ENCODE measurements at places on chromosomes 11 and 22.

GRCh38 chr22:45424241-45424731 is 10.8 kb downstream of the RIBC2 start:
- no peak for DNase-seq

DNA sequence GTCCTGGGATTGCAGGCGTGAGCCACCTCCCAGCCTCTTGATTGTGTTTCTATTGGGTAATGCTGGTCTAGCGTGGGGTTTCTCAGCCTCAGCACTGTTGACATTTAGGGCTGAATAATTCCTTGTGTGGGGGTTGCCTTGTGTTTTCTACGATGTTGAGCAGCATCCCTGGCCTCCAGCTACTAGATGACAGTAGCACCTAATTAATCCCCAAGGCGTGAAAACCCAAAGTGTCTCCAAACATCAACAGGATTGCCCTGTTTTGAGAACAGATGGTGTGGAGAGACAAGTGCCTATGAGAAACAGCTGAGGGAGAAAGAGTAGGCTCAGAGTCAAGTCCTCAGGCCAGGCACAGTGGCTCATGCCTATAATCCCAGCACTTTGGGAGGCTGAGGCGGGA is 67.2 kb downstream of the SGSM1 start:
- no peak for DNase-seq

- DNase-seq = no peak
These were observed 1318.9 kb downstream of the LRRC4C start for GRCh38 chr11:40140560-40140959.

DNA sequence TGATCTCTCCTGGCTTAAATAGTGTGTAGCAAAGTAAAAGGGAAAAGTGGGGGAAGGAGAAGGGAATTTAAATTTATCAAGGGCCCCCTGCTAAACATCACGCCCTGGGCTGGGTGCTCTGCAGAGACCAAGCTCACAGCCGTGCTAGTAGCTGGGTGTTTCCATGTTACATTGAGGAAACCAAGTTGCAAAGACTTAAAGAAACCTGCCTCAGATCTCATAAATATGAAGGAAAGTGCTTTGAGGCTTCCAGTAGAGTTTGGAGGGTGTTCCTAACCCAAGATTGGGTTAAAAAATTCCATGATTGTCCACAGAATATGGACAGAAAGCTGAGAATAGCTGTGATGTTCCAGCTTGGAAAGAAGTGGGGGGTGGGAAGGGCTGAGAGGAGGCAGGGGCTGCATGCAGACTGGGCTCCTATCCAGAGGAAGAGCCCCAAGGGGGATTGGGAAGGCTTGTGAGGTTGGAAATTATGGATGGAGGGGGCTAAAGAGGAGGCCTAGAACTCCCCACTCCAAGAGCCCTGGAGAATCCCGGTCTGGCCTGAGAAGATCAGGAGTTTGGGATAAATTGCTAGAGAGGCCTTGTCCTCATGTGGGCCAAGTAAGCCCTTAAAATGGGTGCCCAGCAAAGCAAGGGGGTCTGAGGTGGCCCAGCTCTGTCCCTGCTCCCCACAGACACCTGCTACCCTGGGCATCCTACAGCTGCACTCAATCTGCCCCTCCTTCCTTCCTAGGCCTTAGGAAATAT is 25.0 kb upstream of the OAF start:
- no peak for DNase-seq

- DNase-seq = no peak
These were observed 27.3 kb upstream of the ELF5 start for GRCh38 chr11:34540870-34541269.

DNA sequence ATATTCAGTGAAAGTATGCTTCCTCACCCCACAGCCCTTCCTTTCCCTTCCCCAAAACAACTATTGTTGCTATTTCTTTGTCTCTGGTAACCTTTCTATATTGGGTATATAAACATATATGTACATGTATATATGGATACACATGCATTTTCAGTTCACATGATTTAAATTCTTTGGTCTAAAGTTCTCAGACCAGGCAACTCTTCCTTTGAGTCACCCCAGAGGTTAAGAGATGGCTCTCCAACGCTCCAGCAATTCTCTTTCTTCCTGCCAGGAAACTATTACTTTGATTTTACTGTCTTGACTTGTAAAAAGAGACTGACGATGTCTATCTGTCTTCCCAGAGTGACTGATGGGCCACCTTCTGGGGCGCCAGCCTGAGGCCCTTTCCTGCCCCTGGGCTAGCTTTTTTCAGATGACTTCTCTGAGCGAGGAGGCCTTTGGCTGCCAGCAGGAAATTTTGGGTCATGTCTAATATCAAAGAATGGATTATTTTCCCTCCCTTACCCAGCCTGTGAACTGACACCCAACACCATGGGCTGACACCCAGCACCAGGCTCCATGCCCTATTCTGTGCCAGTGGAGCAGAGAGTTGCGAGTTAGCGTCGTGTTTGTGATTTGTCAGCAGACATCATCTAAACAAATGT is 14.4 kb upstream of the ST3GAL4 start:
- DNase-seq = no peak

DNA sequence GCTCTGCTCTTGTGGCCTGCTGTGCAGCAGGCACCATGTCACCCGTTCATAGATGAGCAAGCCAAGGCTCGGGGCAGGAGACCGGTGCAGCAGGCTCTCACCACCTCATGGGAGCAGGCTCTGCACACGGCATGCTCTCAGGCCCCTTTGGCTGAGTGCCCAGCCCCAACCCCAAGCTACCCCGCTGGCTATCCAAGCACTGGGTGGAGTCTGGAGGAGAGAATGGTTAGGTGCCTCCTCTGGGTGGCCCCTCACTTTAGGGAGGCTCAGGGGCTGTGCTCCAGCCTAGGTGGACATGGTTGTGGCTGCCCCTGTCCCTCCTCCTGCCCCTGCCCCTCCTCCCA is 199.9 kb downstream of the IGLL1 start:
- no peak for DNase-seq

DNA sequence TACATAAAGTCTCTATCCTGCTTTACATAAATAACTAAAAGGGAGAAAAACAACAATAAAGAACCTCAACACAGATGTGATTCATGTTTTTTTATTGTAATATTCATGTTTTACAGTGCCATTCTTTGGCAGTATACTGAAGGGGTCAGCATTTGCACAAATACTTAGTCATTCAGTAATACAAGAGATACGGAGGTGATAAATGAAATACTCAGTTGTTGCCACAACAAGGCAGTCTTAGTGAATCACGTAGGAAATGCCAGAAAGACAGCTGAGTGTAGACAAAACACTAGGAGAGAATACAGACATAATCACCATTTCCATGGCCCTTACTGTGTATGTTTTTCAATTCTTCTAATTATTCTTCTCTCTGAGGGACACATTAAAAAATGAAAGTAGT is 910.4 kb downstream of the METTL15 start:
- no peak for DNase-seq

DNA sequence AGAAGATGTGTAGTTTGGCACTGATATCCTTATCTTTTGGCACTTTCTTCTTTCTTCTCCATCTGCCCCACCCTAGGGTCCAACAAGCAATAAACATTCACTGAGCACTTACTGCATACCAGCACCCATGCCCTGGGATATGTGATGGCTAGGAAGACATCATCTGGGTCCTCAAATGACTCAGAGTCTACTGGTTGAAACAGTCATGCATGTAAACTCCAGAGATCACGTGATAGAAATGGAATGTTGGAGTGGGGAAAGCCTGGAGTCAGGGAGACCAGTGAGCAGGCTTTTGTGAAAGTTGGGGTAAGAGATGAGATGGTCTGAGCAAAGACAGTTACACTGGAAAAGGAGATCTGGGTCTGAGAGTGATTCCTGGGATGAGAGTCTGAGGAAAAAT is 724.9 kb upstream of the TENM4 start:
- no peak for DNase-seq

- no peak for DNase-seq
These were observed 3.6 kb downstream of the IL18 start for GRCh38 chr11:112160091-112160848.

GRCh38 chr22:42328130-42328783 is 57.8 kb upstream of the TCF20 start:
- DNase-seq = no peak

DNA sequence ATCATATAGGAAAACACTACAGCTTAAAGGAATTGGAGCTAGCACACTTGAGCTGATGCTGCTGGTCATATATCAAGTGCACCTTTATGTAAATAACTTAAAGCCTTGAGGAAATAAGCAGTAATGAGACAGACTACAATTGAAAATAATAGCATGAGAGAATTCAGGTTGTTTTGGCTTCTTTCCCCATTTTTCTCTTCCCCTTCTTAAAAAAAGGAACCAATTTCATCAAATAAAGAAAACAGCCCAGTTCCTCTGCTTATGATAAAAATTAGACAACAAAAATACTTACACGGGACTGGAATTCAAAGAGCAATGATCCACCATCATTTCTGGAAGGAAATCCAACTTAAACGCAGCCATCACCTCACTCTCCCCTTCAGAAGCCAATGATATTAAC is 50.2 kb upstream of the RAPSN start:
- no peak for DNase-seq

Measured in B cell (primary cell).